ENCODE measurements at places on chromosomes 7 and 10. TPM values are rescaled to one million over a fixed set of nuclear protein-coding genes. Genes with fewer than 3 reads are reported as not detected.

Gene LDB3
- total RNA-seq: 0.88 TPM

GRCh38 chr10:88115968-88116367 lies 252.5 kb downstream of the PTEN start:
- DNase-seq: no peak

DNA sequence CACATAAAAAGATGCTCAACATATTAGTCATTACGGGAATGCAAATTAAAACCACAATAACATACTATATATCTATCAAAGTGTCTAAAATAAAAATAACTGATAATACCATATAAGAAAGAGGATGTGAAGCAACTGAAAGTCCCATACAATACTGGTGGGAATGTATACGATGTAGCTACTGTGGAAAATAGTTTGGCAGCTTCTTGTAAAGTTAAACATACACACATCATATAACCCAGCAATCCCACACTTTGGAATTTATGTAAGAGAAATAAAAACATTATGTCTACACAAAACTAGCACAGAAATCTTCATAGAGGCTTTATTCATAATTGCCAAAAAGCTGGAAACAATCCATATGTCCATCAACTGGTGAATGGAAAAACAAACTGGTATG lies 10.5 kb upstream of the COMMD3 start:
- no peak for DNase-seq

Gene CCDC6
- total RNA-seq: 15.2 TPM

GRCh38 chr7:16660702-16661464 lies 14.9 kb downstream of the BZW2 start:
- no peak for DNase-seq

GRCh38 chr10:44818041-44818649 lies 93.0 kb upstream of the TMEM72 start:
- DNase-seq: no peak

Gene OR2A12
- not detected for total RNA-seq

Gene PROSER2
- 5.9 TPM for total RNA-seq

Gene CROT
- 7.1 TPM for total RNA-seq

Gene STAG3
- 3.4 TPM for total RNA-seq

Gene PDK4
- 331 TPM for total RNA-seq

DNA sequence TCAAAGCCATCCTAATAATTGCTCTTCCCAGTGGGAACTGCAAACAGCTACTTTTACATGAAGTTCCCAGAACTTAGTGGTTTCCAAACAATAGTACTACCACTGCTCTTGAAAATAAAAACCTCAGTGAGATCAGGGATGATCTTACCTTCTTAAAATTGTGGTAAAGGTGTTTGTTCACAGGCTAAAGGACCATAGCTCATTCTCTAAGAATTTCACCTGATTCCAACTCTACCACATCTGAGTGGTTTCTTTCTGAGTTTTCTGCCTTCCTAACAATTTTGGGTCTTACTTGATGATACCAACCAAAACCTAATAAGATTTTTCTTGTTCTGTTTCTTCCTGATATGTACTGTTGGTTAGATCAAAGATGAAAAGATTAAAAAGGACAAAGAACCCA lies 45.6 kb upstream of the AGBL3 start:
- DNase-seq: no peak

DNA sequence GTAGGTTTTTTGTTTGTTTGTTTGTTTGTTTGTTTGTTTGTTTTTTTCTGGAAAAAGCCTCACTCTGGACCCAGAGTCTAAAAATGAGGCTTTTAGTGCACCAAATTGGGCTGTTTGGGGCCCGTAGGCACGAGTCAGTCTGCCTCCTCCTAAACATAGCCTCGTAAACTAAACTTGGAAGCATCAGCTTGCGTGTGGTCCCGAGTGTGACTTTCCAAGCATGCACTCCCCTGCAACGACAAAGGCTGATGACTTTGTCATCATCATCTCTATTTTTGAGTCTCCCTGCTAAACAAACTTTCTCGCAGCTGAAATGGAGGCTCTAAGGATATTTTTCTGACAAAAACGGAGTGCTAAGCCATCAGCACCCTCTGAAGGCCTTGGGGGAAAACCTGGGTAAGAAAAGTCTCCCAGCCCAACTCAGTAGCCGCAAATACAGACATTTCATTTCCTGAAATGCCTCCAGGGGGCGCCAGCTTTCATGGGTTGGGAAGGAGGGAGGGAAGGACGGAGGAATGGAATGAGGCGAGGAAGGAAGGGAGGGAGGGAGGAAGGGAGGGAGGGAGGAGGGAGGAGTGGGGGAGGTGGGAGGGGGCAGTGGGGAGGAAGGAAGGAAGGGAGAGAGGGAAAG lies 245.9 kb downstream of the KCNMA1 start:
- peak; percentile 76 for DNase-seq

DNA sequence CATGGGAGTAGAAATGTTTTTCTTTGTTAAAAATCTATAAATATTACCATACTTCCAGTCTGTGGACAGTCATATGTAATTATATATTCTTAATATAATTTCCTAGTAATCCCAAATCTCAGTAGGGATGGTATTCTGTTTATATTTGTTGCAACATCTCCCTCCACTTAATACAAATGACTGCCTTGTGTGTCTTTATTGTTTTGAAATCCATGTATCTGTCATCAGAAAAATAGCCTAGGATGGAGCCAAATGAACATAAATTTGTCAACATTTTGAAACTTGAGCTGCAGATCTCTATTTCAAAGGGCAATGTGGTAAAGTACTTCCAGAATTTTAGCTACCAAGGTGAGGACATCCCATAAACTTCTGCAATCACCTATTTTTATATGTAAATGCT lies 290.7 kb downstream of the TSPAN12 start:
- no peak for DNase-seq

- DNase-seq: no peak
Observed at GRCh38 chr10:30596013-30596412, 33.5 kb downstream of the LYZL2 start.

DNA sequence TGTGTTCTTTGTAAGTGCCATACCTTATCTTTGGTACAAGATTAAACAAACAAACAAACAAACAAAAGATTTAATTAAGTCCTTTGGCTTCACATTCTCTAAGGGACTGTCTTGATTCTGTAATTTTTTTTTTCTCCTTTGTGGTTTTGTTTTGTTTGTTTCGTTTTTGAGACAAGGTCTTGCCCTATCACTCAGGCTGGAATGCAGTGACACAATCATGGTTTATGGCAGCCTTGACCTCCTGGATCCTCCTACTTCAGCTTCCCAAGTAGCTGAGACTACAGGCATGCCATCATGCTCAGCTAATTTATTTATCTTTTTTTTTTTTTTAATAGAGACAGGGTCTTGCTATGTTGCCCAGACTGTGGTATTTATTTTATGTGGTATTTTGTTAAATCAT lies 165.8 kb downstream of the LRRC4 start:
- no peak for DNase-seq

DNA sequence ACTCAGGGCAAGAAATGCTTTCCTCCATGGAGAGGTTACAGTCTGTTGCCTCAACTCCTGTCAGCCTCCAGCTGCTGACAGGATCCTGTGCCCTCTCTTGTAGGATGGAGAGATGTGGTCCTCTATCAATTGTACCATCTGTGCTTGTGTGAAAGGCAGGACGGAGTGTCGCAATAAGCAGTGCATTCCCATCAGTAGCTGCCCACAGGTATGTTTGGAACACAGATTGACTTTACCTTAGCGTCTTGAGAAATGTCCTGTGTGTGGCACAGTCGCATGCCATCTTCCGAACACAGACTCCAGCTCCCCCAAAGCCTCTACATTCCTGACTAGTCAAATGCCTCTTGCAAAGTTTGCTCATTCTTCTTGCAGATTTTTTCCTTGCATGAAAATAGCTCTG lies 152.6 kb downstream of the BMPER start:
- DNase-seq: no peak

Gene GNGT1
- not detected for total RNA-seq

Gene PITX3
- total RNA-seq: not detected

DNA sequence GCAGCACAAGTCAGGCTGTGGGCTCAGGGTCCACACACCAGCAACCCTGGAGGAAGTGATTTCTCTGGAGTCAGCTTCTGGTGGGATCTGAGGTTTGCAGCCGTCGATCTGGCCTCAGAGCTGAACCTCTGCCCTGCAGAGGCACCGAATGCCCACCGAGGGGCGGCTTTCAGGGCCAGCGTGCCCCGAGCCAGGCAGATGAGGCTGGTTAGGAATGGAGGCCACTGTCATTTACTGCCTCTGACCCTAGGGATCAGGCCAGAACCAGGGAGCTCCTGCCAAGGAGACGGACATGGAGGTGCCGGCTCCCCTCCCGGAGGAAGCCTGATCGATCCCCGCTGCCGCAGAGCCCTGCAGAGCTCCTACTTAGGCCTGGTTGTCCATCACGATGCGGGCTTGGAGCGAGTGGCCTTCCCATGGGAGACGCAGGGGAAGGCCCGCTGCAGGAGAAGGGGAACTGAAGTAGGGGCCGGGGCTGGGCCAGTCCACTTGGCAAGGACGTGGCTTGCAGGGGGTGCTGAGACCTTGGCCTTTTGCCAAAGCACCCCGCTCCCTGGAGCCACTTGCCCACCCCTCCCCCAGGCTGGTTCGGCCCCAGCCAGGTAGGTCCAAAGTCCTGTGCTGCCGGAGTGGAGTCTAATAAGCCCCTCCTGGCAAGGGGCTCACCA lies 19.6 kb upstream of the ELFN1 start:
- no peak for DNase-seq

DNA sequence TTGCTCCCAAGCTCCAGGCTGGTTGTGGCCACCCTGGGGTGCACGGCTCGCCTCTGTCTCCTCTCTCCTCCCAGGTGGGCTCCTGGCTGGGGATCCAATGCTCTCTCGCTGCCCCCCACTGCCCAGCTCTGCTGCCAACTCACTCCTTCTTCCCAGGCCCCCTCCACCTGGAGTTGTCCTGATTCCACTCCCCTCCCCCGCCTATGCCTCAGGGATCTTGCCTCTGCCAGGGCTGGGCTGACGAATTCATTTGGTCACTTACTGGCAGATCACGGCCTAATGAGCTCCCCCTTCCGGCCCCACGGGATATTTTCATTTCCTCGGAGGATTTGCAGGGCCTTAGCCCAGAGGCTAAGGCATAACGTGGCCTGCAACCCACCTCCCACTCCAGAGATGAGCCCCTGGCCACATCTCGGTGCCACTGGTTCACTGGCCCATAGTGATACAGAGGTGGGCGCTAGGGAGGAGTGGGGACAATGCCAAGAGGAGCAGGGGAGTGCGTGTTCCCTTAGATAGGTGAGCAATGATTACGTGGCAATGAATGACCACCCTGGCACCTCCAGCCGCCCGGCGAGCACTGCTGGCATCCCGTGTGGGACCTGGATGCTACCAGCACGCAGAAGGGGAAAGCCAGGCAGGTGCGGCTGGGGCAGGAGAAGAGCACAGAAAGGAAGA lies 344.6 kb upstream of the SHH start:
- DNase-seq: peak; percentile 75

- no peak for DNase-seq
Observed at GRCh38 chr7:156378806-156379205, 261.8 kb upstream of the RNF32 start.

- no peak for DNase-seq
Observed at GRCh38 chr10:29878492-29878891, 180.9 kb downstream of the JCAD start.

DNA sequence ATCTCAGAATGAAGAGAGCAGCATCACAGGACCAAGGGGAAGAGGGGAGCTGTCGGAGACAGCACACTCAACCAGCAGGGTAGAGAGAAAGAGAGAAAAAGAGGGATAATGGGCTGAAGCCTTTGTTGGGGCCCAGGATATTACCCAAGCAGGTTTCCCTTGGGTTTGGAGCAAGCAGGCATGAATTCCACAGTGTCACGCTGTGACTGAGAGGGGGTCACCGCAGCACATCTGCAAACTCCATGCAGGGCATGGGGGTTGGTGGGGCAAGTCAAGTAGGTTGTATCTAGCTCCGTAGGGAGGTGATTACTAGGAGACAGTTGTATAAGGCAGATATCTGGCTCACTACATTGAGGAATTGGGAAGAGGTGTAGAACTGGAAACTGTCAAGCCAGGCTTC lies 42.2 kb upstream of the SEMA3E start:
- DNase-seq: no peak

Gene AKR1C4
- total RNA-seq: not detected

- no peak for DNase-seq
Observed at GRCh38 chr10:61921143-61921542, 19.6 kb downstream of the ARID5B start.

Gene WEE2
- not detected for total RNA-seq

Gene ADCY1
- 41.4 TPM for total RNA-seq

DNA sequence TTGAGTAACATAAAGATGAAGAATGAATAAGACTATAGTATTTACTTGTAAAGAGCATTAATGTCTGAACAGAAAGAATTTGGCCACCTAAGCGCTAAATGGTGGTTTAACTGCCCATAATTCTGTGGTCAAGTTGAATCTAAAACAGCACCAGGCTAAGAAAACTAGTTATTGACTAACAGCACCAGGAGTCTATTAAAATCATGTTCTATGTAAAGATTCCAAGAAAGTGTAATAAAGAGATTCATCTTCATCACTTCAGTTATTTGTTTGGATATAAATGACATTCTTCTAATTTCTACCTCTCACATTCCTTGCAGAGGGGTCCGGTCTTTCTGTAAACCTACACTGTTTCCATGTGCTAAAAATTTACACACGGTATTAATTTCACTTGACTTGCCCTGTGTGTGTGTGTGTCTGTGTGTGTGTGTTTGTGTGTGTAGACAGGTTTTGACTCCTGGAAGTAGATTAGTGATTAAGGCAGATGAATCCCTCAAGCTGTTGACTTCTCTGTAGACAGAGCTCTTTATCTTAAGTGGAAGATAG lies 84.4 kb downstream of the KLF6 start:
- no peak for DNase-seq

- peak; percentile 58 for DNase-seq
Observed at GRCh38 chr10:2925631-2926030, 141.7 kb upstream of the PFKP start.

DNA sequence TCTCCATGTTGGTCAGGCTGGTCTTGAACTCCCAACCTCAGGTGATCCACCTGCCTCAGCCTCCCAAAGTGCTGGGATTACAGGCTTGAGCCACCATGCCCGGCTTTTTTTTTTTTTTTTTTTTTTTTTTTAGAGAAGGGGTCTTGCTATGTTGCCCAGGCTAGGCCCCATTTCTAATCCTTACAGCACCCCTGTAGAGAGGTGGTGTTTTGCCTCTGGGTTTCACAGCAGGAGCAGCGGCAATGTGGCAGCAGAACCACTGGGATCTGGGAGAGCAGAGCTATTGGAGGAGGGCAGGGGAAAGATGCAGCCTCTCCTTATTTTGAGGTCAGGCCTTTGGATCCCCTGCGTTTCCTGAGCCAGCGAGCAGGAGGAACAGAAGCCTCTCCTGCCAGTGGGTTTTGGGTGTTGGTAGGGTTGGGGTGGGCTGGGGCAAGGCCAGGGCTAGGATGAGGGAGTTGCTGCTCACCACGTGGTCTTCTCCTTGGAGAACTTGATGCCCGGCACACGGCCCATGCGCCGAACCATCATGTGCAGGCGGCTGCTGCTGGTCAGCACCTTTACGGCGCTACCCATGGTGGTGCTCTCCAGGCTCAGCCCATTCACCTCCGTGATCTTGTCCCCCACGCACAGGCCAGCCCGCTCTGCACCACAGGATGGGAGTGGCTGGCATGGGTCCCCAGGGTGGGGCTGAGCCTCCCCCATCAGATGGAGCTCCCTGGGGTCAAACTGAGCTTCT lies 7.8 kb downstream of the PDZD7 start:
- DNase-seq: no peak

Gene MMD2
- not detected for total RNA-seq

Gene TMEM213
- total RNA-seq: not detected

Gene CCDC172
- not detected for total RNA-seq

GRCh38 chr10:57579926-57580325 lies 687.8 kb downstream of the IPMK start:
- DNase-seq: peak; percentile 59
